Activated T-cell treated with anti-CD3 and anti-CD28 coated beads for 4 hours (primary cell): ENCODE measurements at places on chromosomes 5 and 9.

GRCh38 chr5:54520438-54520846 lies 2.9 kb downstream of the SNX18 start:
- DNase-seq, result no peak

DNA sequence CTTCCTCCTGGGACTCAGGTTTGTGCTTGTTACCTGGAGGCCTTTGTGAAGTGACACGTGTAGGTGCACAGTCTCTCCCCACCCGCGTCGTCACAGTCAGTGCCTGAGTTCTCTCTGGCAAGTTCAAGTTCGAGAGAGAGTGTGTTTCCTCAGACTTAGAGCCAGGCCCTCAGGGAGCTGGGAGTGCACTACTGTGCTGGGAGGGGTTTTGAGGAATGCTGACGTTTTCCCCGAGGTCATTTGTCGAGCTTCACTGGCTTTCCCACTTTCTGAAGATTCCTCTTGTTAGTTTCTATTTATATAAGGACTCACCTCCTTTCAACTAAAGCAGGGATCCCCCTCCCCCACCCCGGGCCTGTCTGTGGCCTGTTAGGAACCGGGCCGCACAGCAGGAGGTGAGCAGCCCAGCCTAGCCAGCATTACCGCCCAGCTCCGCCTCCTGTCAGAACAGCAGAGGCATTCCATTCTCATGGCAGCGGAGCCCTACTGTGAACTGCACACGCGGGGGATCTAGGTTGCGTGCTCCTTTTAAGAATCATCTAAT lies 209.2 kb downstream of the DIRAS2 start:
- no peak for DNase-seq

DNA sequence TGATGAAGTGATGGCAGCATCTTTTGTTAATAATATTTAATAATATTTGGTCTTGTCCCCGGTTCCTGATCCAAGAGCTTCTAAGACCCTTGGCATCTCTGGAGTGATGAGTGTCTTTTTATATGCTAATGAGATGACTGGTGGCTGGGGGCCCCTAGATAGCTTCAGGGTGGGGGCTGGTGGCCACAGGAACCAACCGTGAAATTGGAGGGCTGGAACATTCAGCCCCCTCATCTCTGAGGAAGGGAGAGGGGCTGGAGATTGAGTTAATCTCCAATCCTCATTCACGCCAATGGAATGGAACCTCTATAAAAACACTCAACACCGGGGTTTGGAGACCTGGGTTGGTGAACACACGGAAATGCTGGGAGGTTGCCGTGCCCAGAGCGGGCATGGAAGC lies 78.2 kb upstream of the RAPGEF1 start:
- DNase-seq, result no peak

DNA sequence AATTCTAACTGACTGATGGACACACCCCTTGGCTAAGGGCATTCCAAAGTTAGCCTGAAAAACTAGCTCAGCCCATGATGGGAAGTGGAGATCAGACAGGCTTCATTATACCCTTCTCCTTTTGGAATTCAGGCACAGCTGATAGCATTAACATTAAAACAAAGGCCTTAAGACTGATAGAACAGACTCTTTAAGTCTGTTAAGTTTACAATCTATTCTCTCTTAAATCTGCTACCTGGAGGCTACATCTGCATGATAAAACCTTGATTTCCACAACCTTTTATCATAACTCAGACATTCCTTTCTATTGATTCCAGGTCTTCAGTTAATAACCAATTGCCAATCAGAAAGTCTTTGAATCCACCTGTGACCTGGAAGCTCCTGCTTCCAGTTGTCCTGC lies 281.4 kb downstream of the TUSC1 start:
- no peak for DNase-seq

GRCh38 chr5:50328193-50328729 lies 112.8 kb downstream of the EMB start:
- no peak for DNase-seq

GRCh38 chr5:58924306-58924705 lies 341.4 kb downstream of the RAB3C start:
- DNase-seq, result no peak

- DNase-seq, result no peak
Measured at GRCh38 chr5:154300207-154300883, 109.8 kb downstream of the GALNT10 start.

DNA sequence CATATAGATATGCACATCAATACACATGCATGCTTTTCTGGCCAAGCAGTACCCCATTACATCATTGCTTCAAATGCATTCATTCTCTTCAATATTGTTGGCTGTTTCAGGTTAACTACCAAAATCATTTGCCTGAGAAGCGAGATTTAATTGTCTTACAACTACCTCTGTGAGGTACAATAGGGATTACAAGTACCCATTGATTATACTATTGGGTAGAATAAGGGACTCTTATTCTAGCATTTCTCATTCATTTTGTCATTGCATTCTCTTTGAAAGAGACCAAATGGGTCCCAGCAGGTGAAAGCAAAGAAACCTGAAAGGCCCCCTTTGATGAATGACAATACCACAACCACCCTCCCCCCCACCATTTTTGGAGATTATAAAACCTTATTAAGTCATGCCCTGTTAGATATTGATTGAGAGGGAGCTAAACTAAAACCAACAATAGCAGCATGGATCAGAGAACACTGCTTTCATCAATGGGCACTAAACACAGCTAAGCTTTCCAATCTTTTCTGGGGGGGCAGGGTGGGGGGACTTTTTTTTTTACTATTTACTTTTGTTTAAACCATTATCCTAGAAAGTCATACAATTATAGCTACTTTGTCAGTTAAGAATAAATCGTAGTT lies 375.0 kb upstream of the CCNH start:
- no peak for DNase-seq

GRCh38 chr5:179313849-179314521 lies 31.3 kb downstream of the ADAMTS2 start:
- DNase-seq, result no peak

GRCh38 chr5:15550502-15551112 lies 50.6 kb downstream of the FBXL7 start:
- DNase-seq, result no peak

DNA sequence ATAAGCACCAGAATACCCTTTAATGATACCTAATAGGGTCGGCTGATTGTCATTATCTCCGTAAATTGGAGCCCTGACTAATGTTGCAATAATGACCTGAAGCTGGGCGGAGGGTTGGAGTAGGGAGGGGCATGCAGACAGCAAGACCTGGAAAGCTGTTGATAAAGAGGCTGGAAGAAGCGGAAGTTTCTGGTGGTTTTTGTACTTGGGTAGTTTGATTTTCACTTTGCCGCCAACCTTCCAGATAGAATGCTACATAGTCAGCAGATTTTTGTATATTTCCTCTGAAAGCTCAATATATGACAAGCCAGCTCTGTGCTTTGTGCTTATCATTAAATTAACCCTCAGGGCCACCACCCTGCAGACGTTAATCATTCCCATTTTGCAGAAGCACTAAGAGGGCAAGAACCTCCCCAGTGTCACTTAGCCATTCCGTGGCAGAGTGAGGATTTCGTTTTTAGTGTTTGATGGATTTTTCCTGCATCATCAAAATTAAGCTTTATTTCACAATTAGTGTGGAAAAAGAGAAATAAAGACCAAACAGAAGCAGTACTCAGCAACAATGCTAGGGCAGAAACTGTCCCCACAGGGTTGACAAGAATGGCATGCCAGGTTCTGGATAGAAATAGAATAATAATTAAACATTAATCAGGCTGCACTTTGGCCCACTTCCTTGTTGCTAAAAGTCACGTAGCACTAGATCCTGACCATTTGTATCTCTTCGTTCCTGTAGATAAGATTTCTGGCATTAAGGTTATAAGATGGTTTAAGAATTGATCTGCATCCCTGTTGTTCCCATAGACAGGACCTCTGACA lies 34.7 kb downstream of the DIRAS2 start:
- DNase-seq, result no peak

DNA sequence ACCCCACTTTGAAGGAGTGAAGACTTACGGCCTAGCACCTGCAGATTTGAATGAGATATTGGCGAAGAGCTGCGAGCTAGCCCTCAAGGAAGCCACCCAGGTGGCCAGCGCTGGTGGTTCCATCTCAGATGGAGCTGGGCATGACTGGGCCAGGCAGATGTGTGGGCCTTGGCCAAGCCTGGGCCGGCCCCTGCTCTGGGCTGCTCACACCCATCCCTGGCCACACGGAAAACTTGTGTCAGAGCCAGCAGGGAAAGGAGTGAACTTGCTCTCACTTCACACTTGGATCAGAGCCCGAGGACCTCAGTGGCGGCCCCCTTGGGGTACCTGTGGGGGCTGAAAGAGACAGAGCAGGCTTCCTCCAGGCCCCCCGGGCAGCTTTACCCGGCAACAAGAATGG lies 44.2 kb downstream of the ROPN1L start:
- no peak for DNase-seq

- peak; percentile 53 for DNase-seq
Measured at GRCh38 chr5:98771382-98772109, 1.9 kb upstream of the RGMB start.

DNA sequence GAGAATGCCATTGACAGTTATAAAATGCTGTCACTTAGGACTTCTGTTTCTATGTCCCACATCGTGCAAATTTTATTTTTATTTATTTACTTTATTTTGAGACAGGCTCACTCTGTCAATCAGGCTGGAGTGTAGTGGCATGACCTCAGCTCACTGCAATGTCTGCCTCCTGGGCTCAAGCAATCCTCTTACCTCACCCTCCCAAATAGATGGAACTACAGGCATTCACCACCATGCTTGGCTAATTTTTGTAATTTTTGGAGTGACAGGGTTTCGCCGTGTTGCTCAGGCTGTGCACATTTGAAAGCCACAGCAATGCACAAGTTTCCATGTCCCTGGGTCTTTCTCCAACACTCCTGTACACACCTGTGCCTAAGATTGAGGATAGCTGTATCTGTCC lies 51.8 kb downstream of the ADAMTS16 start:
- DNase-seq, result no peak

GRCh38 chr5:111454198-111454622 lies 58.1 kb downstream of the STARD4 start:
- no peak for DNase-seq

GRCh38 chr5:138597661-138598400 lies 22.6 kb upstream of the HSPA9 start:
- no peak for DNase-seq

GRCh38 chr9:114434878-114435311 lies 47.1 kb upstream of the AKNA start:
- no peak for DNase-seq

DNA sequence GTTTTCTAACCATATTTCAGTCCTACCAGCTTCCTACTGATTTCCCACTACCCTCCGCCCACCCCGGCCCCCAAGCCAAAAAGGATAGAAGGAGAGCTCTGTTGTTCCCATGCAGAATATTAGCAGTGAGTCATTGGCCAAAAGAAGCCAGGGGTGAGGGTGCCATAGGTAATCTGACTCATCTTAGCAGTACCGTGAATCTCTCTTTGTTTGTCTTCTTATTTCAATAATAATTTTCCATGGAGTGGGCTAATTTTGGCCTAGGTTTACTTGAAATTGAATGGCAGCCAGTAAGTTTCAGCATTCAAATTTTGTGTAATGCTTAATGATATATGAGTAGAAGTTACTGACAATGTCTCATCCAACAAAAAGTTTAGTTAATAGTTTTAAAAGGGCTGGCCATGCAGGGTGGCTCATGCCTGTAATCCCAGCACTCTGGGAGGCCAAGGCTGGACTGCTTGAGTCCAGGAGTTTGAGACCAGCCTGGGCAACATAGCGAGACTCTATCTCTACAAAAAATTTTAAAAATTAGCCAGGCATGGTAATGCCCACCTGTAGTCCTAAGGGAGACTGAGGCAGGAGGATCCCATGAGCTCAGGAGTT lies 74.2 kb downstream of the C9orf152 start:
- DNase-seq, result no peak

DNA sequence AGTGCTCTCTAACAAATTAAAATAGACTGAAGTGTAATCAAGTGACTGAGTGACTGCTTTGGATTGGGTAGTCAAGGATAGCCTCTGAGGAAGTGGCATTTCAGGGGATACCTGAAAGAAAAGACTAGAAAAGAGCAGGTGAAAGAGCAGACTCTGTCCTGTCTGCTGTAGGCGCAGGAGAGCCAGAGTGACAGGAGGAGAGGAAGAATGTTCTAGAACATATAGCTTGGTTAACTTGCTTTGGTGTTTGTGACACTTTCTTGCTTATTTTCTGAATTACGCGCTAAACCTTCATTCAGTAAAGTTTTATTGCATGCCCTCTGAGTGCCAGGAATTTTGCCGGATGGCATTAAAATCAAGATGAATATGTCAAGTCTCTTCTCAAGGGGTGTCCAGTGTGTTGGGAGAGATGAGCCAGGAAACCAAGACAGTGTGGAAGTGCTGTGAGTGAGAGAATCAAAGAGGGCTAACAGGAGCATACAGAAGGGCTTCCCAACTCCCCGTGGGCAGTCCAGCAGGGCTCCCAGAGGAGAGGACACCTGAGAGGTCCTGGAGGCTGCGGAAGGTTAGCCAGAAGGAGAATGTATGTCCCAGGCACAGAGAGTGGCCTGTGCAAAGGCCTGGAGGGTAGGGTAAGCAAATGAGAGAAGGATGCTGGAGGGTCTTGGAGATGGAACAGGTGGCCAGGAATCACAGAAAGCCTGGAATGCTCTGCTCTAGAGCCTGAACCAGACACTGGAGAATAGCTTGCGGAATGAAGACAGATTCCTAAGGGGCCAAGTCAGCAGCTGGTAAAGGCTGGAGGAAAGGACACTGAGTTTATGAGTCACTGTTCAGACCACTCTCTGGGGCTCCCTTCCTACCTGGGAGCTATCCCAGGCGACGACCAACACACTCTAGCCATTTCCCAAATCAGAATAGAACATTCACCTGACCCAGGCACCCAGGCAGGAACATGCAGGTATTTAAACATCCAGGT lies 59.3 kb downstream of the SLC22A5 start:
- no peak for DNase-seq

- DNase-seq, result no peak
Measured at GRCh38 chr5:16740066-16740810, 123.4 kb upstream of the RETREG1 start.

DNA sequence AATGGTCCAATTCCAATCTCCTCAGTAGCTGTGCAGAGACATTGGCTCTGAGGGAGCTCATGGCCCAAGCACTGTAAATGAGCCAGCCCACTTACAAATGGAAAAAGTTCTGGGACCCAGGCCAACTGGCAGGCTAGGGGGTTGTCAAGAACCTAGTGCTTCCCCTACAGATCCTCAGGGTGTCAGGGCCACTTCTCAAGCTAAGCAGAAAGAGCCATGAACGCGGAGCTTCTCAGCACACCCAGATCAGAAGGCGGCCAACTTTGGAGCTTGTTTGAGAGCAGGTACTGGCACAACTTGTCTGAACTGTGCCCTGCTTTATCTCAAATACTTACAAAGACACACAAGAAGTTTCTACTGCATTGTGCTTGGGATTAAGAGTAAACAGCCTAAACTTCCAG lies 17.5 kb downstream of the TLE1 start:
- no peak for DNase-seq
